ENCODE measurements at places on chromosomes 11 and 22. TPM values are rescaled to one million over a fixed set of nuclear protein-coding genes. Genes with fewer than 3 reads are reported as not detected.

Gene SLC22A25
- not detected for total RNA-seq

- DNase-seq = no peak
Observed at GRCh38 chr22:45848904-45849303, 128.1 kb downstream of the WNT7B start.

DNA sequence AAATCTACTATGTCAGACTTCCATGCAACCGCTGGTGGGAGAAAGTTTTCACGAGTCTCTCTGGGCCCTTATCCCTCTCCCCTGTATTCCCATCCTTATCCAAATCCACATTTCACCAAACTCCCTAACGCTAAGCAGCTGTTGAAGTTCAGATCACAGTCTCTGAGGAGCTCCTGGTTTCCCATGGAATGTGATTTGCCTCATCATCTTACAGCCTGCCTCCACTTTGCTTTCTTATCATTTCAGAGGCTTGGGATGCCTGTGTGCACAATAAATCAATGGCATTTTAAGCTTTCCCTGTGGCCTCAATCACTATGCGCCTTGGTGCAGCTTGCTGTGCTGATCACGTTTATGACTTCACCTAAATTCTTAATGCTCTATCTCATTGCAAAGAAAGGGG is 352.4 kb upstream of the FAT3 start:
- DNase-seq = no peak

GRCh38 chr11:15159085-15159484 is 44.4 kb downstream of the INSC start:
- no peak for DNase-seq

DNA sequence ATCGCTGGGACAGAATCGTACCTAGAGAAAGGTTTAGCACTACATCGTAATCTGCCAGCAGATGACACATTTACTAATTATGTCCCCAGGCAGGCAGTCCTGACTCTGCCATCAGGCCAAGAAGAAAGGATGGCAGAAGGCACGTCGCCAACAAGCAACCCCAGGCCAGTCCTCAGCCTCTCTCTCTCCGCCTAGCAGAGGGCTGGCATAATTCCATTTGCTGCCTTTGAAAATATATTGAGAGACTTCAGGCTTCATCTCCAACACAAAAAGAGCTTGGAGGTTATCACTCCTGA is 1517.0 kb downstream of the TBC1D22A start:
- DNase-seq = no peak

DNA sequence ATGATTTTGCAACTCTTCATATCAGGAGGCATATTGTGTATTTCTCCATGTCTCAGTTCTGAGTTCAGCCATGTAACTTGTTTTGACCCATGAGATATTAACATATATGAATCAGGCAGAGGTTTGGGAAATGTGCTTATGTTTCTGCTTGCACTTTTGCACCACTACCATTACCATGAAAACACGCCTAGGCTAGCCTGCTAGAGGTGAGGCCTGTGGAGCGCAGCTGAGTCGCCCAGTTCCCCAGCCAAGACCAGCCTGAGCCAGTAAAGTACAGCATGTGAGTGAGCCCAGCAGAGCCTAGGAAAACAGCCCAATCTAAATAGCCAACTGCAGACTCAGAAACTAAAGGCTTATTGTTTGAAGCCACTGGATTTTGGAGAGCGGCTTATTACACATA is 18.4 kb upstream of the MYOD1 start:
- no peak for DNase-seq

Measured in activated naive CD8-positive, alpha-beta T cell treated with anti-CD3 and anti-CD28 coated beads, Interleukin-2, amount 10 ng/mL, durations not matched to agents 7 days and 5 days (primary cell).